Osteocyte (in vitro differentiated cells): ENCODE measurements at places on chromosomes 16 and 17. TPM values are rescaled to one million over a fixed set of nuclear protein-coding genes. Genes with fewer than 3 reads are reported as not detected.

NACA2 gene
- total RNA-seq: not detected in 2 replicates

MYADML2 gene
- total RNA-seq: not detected in 2 replicates

MT1F gene
- total RNA-seq: 12.7 and 14.9 TPM in 2 replicates

TMIGD1 gene
- not detected in 2 replicates for total RNA-seq

TNFSF12 gene
- total RNA-seq: 14.6 and 15.0 TPM in 2 replicates

DNAAF1 gene
- not detected in 2 replicates for total RNA-seq

TRAPPC1 gene
- 122 and 127 TPM in 2 replicates for total RNA-seq

CCL14 gene
- not detected in 2 replicates for total RNA-seq

CNTD1 gene
- total RNA-seq: 0.31 and 0.51 TPM in 2 replicates

PRSS27 gene
- total RNA-seq: 4.2 and 5.5 TPM in 2 replicates
